GM12878 (cell line): ENCODE measurements at places on chromosomes 5 and 9. TPM values are rescaled to one million over a fixed set of nuclear protein-coding genes. Genes with fewer than 3 reads are reported as not detected.

DNA sequence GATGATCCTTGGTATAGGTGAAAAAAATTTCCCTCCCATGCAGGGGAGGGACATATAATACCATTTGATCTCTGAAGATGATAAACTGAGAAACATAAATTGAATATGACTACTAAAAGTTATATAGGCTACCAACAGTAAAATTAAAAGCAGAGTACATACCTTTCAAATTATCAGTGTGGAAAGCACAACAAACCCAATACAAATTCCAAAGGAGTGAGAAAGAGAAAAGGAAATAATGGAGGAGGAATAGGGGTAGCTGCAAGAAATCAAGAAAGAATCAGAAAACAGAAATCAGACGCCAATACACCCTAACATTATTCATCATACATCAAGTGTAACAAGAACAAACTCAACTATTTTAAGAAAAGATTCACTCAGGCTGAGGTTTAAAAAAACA, 17.7 kb downstream of the GNAQ start:
- DNase-seq: no peak
- H3K36me3 ChIP-seq: no peaks in the 10 kb centered on the region

GRCh38 chr9:36080519-36080918, 43.8 kb downstream of the RECK start:
- H3K27ac ChIP-seq: no peak overlapping the region
- no peaks in the 10 kb centered on the region for H3K36me3 ChIP-seq
- no peaks in the 10 kb centered on the region for H3K4me1 ChIP-seq
- no peak for DNase-seq
- H3K4me3 ChIP-seq: no peak overlapping the region

DNA sequence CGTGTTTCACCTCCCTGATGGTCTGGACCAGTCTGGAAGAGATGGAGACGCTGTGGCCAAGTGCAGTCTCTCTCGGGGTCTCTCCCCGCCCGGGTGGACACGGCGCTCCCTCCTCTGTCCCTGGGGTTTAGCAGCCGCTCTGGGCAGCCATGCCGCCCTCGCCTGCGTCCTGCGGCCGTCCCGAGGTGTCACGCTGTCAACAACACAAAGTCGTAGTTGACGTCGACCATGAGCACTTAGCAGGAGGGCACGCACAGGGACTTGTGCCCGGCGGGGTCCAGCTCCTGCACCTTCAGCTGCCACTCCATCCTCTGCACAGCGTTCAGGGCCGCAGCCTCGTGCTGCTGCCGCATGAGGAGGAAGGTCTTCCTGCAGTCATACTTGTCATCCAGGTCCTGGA, 368.9 kb downstream of the CDH9 start:
- no peaks in the 10 kb centered on the region for H3K4me1 ChIP-seq
- no peaks in the 10 kb centered on the region for H3K27me3 ChIP-seq
- DNase-seq: no peak
- no peak overlapping the region for H3K4me3 ChIP-seq

DNA sequence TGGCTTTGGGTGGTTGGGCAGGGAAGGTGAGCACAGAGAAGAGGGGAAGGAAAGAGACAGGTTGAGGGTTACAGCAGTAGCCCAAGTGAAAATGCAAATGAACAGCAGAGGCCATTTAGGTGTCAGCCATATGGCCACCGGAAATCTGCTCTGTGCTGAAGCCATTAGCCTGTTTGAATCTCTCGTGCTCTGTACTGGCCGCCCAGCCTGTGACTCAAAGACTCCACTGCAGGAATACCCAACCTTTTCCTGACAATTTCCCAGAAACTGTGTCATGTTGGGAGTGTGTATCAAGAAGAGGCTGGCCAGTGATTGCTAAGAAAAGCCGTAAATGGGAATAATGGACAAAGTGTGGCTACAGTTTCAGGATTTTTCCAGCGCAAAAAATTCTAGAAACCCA, 35.9 kb upstream of the RAI14 start:
- H3K4me1 ChIP-seq: no peaks in the 10 kb centered on the region
- no peak overlapping the region for H3K4me3 ChIP-seq
- DNase-seq: no peak
- H3K36me3 ChIP-seq: no peaks in the 10 kb centered on the region

GRCh38 chr9:93048566-93049448, 9.7 kb upstream of the SUSD3 start:
- H3K27ac ChIP-seq: no peak overlapping the region
- no peaks in the 10 kb centered on the region for H3K27me3 ChIP-seq
- H3K4me3 ChIP-seq: no peak overlapping the region
- no peaks in the 10 kb centered on the region for H3K4me1 ChIP-seq

LHX3 gene
- not detected in 2 replicates for total RNA-seq

GRIN1 gene
- 0.10 and 0.35 TPM in 2 replicates for total RNA-seq

BTNL8 gene
- not detected in 2 replicates for total RNA-seq
